ENCODE measurements at places on chromosomes 6 and 20. TPM values are rescaled to one million over a fixed set of nuclear protein-coding genes. Genes with fewer than 3 reads are reported as not detected.

GPR63 gene
- total RNA-seq = under 0.01 TPM

CD93 gene
- not detected for total RNA-seq

MCHR2 gene
- total RNA-seq = not detected

DDO gene
- total RNA-seq = 3.6 TPM

KHDC1L gene
- 0.72 TPM for total RNA-seq

KCNK5 gene
- total RNA-seq = not detected

GJA10 gene
- total RNA-seq = not detected

GSTA3 gene
- not detected for total RNA-seq

DNA sequence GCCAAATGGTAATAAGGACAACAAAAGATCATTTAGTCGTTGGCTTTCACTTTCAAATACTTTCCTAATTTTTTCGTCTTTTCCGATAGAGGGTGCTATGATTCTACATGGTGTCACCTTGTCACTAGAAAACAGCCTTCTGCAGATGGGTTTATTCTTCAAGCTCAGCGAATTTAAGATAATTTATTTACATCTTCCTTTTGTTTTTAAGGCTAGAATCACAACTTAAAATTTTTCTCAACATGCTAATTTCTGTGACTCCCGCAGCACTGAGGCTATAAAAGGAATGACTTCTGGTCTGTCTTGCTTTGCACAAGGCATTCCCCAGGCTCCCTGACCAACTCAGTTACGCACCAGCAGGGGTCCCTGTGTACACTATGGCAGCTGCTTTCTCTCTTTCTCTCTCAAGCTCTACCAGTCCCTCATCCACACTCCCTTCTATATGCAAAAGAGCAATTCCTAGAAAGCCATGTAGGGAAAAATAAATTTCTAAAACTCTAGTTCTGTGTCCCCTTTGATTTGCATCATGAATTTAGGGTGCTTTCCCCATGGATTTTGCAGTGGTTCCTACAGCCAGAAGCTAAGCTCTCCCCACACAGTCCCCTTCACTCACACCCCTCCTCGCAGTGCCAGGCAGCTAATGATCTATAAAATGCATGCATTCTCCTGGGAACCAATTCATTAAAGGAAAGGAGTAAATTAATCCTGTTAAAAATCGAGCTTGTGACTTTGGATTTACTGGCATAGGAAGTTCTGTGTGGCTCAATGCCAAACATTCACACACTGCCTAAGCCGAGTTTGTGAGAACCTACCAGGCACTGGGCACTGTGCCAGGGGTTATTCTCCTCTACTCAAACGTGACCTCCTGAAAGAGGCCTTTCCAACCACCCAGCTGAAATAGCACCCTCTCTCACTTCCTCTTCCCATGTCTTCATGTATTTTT lies 74.5 kb downstream of the DCDC2 start:
- H3K27me3 ChIP-seq = no peaks in the 10 kb centered on the region
- H3K27ac ChIP-seq = no peak overlapping the region
- DNase-seq = peak; percentile 73
- no peak overlapping the region for H3K4me3 ChIP-seq
- no peaks in the 10 kb centered on the region for H3K36me3 ChIP-seq

- peaks cover 17% of the 10 kb centered on the region for H3K4me1 ChIP-seq
- H3K36me3 ChIP-seq = peaks cover 4% of the 10 kb centered on the region
- no peaks in the 10 kb centered on the region for H3K27me3 ChIP-seq
- peak; percentile 86 for DNase-seq
- H3K4me3 ChIP-seq = no peak overlapping the region
- peak overlapping the region; percentile 40 for H3K27ac ChIP-seq
Observed at GRCh38 chr6:42292004-42292740, 74.5 kb upstream of the MRPS10 start.

DNA sequence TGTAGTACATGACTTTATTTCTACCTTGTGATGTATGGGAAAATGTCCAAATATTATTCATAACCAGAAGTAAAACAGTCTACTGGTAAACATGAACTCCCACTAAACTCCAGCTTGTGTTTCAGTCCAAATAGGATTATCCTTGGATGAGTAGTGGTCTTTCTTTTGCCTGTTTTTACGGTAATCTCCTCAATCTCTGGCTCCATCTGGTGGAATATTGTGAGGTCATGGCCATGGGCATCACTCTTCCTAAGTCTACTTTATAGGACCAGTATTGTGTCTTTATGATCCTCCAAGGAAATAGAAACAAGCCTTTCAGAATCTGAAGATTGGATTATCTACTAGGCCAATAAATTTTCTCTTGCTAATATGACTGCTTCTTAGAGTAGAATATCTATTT lies 505.0 kb downstream of the BMP2 start:
- DNase-seq = no peak
- no peaks in the 10 kb centered on the region for H3K36me3 ChIP-seq
- no peaks in the 10 kb centered on the region for H3K4me1 ChIP-seq
- H3K27me3 ChIP-seq = no peaks in the 10 kb centered on the region
- no peak overlapping the region for H3K27ac ChIP-seq

- H3K36me3 ChIP-seq = no peaks in the 10 kb centered on the region
- peaks cover 31% of the 10 kb centered on the region for H3K27me3 ChIP-seq
- H3K4me3 ChIP-seq = no peak overlapping the region
- H3K27ac ChIP-seq = no peak overlapping the region
Observed at GRCh38 chr20:37899105-37900045, 3.6 kb upstream of the VSTM2L start.

- DNase-seq = no peak
- no peak overlapping the region for H3K4me3 ChIP-seq
- peaks cover 50% of the 10 kb centered on the region for H3K4me1 ChIP-seq
- H3K27me3 ChIP-seq = no peaks in the 10 kb centered on the region
Observed at GRCh38 chr6:75115481-75115880, 90.4 kb downstream of the COL12A1 start.

- no peaks in the 10 kb centered on the region for H3K27me3 ChIP-seq
- no peaks in the 10 kb centered on the region for H3K4me1 ChIP-seq
- H3K4me3 ChIP-seq = no peak overlapping the region
- no peaks in the 10 kb centered on the region for H3K36me3 ChIP-seq
- no peak for DNase-seq
Observed at GRCh38 chr6:125639466-125640020, 109.9 kb upstream of the HEY2 start.

DNA sequence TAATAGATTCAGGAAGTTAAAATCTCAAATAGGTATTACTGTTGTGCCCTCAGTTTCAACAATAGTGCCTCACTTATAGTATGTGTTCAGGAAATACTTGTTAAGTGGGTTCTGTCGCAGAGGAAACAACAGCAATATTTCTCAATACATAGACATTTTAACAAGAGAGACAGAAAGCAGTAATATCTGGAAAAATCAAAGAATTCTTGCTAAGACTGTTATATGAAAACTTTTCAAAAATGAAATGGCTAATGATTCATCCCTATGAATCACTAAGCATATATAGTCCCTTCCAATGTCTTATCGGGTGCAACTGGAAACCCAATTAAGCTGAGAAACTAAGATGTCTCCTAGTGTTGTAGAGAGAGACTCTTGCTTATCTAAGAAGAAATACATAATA lies 668.9 kb downstream of the TFAP2A start:
- no peaks in the 10 kb centered on the region for H3K4me1 ChIP-seq
- no peaks in the 10 kb centered on the region for H3K27me3 ChIP-seq
- no peaks in the 10 kb centered on the region for H3K36me3 ChIP-seq
- H3K27ac ChIP-seq = no peak overlapping the region
- H3K4me3 ChIP-seq = no peak overlapping the region

DNA sequence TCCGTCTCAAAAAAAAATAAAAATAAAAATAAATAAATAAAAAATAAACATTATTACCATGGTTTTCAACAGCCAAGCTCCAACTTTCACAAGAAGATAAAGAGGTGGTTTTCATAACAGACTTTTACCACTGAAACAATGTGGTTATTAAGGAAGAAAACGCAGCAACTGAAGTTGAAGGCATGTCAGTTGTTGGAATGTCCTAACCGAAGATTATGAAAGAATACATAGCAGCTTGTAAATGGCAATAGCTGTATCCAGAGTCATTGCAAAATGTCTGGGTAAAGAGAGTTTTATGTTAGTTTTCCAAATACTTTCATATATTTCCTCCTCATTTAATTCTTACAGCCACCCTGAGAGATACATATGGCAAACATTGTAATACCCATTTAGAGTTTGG lies 161.6 kb upstream of the MARCKS start:
- H3K4me3 ChIP-seq = no peak overlapping the region
- peaks cover 46% of the 10 kb centered on the region for H3K4me1 ChIP-seq
- DNase-seq = no peak
- H3K27ac ChIP-seq = peak overlapping the region; percentile 32

DNA sequence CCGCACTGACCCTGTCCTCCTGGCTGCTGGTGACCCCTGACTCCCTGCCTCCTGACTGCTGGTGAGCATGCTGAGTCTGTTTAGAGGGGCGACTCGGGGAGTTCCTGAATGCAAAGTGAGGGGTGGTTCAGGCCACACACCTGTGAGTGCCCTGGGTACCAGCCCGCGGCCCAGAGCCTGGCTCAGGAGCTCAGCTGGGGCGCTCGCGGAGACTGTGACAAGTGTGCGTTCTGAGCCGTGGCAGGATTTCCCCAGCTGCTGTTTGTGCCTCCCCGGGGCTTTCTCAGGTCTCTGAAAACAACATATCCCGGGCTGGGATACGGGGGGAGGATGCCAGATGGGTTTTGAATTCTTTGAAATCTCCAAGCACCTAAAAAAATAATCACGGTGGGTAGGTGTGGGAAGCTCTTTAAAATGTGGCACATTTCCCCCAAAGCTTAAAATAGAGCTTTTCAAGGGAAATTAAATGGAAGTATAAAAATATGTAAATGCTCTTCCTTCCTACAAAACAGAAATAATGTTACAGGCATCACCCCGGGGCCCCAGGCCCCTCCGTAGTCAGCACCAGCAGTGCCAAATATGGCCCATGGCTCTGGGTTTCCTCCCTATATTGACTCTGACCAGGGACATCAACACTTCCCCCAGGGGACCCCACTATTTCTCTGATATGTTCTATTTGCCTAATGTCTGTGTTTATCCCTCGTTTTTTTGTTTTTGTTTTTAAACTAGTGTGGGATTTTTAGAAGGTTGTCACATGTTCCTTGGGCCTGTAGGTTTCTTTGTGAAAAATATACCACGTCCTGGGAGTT lies 49.9 kb upstream of the TAGAP start:
- DNase-seq = no peak
- no peak overlapping the region for H3K4me3 ChIP-seq
- no peak overlapping the region for H3K27ac ChIP-seq
- no peaks in the 10 kb centered on the region for H3K4me1 ChIP-seq
- H3K36me3 ChIP-seq = no peaks in the 10 kb centered on the region

- DNase-seq = no peak
- H3K4me3 ChIP-seq = no peak overlapping the region
- no peak overlapping the region for H3K27ac ChIP-seq
- no peaks in the 10 kb centered on the region for H3K4me1 ChIP-seq
Observed at GRCh38 chr20:24389686-24390085, 79.7 kb upstream of the SYNDIG1 start.

GRCh38 chr20:51861726-51862466 lies 59.6 kb upstream of the SALL4 start:
- no peak overlapping the region for H3K27ac ChIP-seq
- DNase-seq = no peak
- no peaks in the 10 kb centered on the region for H3K36me3 ChIP-seq
- no peaks in the 10 kb centered on the region for H3K27me3 ChIP-seq

GRCh38 chr6:39530201-39530759 lies 194.9 kb downstream of the KIF6 start:
- H3K4me3 ChIP-seq = peak overlapping the region; percentile 54
- H3K27ac ChIP-seq = no peak overlapping the region
- H3K27me3 ChIP-seq = no peaks in the 10 kb centered on the region
- no peaks in the 10 kb centered on the region for H3K4me1 ChIP-seq
- H3K36me3 ChIP-seq = no peaks in the 10 kb centered on the region

DNA sequence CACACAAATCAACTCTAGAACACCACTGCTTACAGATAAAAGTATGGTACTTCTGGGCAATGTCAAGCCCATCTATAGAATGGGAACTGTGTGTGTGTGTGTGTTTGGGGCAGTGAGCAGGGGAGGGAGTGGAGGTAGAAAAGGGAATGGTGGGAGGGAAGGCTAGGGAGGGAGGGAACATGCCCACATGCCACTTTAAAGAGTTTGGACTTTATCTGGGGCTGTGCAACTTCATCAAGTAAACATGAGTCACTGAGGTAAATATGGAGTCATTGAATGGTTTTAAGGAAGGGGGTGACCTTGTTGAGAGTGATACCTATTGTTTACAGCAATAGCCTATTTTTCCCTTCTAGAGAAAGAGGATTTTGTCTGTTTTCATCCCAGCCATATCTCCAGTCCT lies 22.5 kb upstream of the RNGTT start:
- H3K27me3 ChIP-seq = peaks cover 9% of the 10 kb centered on the region
- H3K4me1 ChIP-seq = no peaks in the 10 kb centered on the region
- no peak for DNase-seq

GRCh38 chr20:59825944-59826759 lies 107.3 kb downstream of the SYCP2 start:
- no peaks in the 10 kb centered on the region for H3K27me3 ChIP-seq
- H3K4me1 ChIP-seq = no peaks in the 10 kb centered on the region
- H3K4me3 ChIP-seq = no peak overlapping the region
- no peaks in the 10 kb centered on the region for H3K36me3 ChIP-seq

DNA sequence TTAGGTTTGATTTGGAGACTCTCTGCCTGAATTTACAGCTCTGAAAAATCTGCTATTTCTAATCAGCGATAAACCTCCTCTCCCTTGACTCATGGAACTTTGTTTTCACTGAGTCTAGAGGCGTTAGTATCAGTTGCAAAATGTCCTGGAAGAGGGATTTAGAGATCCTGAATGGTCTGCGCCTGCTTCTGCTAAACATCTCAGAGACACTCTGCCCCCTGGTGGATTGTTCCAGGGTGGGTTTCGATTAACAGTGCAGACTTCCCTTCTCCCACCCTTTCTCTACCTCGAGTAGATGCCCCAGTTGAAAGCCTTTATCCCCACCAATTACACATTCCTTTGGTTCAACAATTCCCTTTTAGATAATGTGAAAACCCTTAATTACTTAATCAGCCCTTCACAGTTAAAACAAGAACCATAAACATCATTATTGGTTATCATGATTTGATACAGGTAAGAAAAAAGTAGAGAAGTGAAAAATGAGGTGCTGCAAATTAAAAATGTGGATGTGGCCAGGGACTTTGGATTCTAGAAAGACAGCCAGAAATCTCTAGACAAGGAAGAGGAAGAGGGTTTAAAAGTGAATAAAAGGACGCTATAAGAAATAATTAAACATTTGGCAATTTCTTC lies 5.5 kb downstream of the HTR1B start:
- DNase-seq = peak; percentile 87
- H3K36me3 ChIP-seq = no peaks in the 10 kb centered on the region
- peaks cover 29% of the 10 kb centered on the region for H3K27me3 ChIP-seq
- no peak overlapping the region for H3K4me3 ChIP-seq

- no peak overlapping the region for H3K4me3 ChIP-seq
- DNase-seq = no peak
- H3K27ac ChIP-seq = no peak overlapping the region
- no peaks in the 10 kb centered on the region for H3K36me3 ChIP-seq
Observed at GRCh38 chr6:168004023-168004422, 6.6 kb downstream of the KIF25 start.

DNA sequence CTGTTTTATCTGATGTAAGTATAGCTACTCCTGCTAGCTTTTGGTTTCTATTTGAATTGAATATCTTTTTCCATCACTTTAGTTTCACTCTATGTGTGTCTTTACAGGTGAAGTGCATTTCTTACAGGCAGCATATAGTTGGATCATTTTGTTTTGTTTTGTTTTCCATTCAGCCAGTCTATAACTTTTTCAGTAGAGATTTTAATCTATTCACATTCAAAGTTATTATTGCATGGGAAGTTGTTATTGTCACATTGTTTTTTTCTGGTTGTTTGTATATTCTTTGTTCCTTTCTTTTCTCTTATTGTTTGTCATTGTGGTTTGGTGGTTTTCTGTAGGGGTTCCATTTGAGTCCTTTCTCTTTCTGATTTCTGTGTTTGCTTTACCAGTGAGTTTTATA lies 151.2 kb downstream of the PDE10A start:
- H3K27ac ChIP-seq = no peak overlapping the region
- no peak overlapping the region for H3K4me3 ChIP-seq
- no peak for DNase-seq
